Thymus (tissue), 14 donors: ENCODE measurements at places on chromosomes 12 and 14. TPM values are rescaled to one million over a fixed set of nuclear protein-coding genes. Genes with fewer than 3 reads are reported as not detected.
A peak's percentile ranks its signal among the peaks of the same experiment; 100 is the strongest.

GRCh38 chr12:43883748-43884147 is 47.9 kb downstream of the TMEM117 start:
- no peak overlapping the region for H3K27ac ChIP-seq
- H3K27me3 ChIP-seq, result no peaks in the 10 kb centered on the region
- no peaks in the 10 kb centered on the region for H3K36me3 ChIP-seq
- H3K4me1 ChIP-seq, result no peaks in the 10 kb centered on the region
- H3K4me3 ChIP-seq, result no peak overlapping the region

The LRRK2 gene
- 5.1 TPM for total RNA-seq

DNA sequence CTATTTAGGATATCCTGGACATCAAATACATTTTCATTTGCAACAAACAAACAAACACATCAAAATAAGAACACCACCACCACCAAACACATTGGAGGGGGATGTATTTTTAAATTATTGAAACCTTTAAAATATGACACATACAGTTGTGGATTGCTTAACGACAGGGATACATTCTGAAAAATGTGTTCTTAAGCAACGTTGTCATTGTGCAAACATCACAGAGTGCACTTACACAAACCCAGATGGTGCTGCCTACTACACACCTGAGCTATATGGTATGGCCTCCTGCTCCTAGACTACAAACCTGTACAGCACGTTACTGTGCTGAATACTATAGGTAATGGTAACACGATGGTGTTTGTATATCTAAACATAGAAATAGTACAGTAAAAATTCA is 19.4 kb downstream of the PYGL start:
- no peaks in the 10 kb centered on the region for H3K4me1 ChIP-seq
- no peaks in the 10 kb centered on the region for H3K27me3 ChIP-seq
- H3K36me3 ChIP-seq, result no peaks in the 10 kb centered on the region
- H3K4me3 ChIP-seq, result no peak overlapping the region
- H3K27ac ChIP-seq, result no peak overlapping the region

DNA sequence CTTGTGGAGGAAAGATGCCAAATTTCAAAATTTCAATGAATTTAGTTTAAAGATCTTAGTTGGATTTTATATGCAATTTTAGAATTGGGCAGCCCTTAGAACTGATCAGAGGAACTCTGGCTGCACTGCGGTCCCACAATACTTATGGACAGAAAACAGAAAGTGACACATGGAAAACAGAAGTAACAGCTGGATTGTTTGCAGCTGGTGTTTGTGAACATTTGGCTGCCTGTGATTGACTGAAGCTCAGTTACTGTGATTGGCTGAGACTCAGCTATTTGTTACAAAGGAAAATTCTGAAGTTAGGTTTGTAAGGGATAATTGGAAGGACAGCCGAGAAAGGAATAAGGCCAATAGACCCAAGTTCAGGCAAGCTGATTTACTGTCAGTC is 10.0 kb upstream of the KRT86 start:
- no peaks in the 10 kb centered on the region for H3K36me3 ChIP-seq
- H3K27me3 ChIP-seq, result peaks cover 36% of the 10 kb centered on the region
- no peak overlapping the region for H3K27ac ChIP-seq
- no peak for DNase-seq

The SYNE3 gene
- total RNA-seq, result 3.1 TPM

DNA sequence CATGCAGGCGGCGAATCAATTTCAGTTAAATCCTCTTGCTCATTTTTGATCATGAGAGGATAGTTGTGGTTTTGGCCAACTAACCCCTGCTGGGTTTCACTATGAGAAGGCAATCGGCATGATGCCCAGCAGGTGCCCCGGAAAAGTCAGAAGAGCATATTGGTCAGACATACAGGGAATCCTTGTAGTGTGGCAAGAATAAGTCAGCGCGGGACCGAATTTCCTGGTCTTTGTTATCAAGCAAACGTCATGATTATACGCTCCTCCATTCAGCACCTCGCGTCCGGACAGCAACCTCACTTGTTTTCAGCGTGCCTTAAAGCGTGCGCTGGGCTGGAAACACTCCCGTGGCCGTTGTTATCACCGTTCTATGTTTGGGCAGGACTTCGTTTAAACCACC is 1.8 kb downstream of the TBC1D30 start:
- no peak overlapping the region for H3K4me3 ChIP-seq
- DNase-seq, result peak; percentile 42
- peaks cover 59% of the 10 kb centered on the region for H3K27me3 ChIP-seq
- peaks cover 4% of the 10 kb centered on the region for H3K4me1 ChIP-seq

- DNase-seq, result no peak
- H3K4me1 ChIP-seq, result no peaks in the 10 kb centered on the region
- H3K27me3 ChIP-seq, result no peaks in the 10 kb centered on the region
Measured at GRCh38 chr14:22311636-22312035, 277.4 kb downstream of the DAD1 start.

DNA sequence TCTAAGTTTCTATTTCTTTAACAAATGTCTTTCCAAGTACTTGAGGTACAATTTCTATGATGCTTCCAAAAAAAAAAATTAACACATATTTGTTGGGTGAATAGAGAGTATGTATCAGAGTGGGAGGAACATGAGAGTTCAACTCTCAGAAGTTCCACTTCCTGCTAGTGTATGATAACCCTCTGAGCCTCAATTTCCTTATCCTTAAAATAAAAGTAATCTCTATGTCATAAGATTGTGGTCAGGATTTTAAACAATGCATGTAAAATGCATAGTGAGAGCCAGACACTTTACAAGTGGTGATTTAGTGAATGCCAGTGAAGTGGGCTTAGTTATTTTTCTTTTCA is 270.3 kb upstream of the AMIGO2 start:
- H3K4me1 ChIP-seq, result no peaks in the 10 kb centered on the region
- no peaks in the 10 kb centered on the region for H3K36me3 ChIP-seq
- no peak overlapping the region for H3K4me3 ChIP-seq
- no peak overlapping the region for H3K27ac ChIP-seq

DNA sequence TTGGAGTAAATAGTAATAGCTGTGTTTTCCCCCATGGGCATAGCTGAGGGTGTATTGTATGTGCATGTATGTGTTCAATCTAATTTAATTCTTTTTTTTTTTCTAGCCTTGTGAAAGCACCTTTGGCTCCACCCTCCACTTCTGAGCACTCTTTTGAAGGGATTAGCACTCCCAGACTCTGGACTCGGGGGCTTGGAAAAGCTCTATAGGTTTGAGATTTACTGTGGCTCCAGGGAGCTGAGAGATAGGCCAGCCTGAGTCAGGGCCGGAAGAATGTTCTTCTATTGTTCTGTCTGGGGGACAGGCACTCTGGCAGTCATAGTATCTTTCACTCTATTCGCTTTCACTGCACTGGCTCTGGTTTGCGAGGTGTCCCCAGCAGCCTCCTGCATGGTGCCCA is 540.0 kb upstream of the TBX3 start:
- H3K27me3 ChIP-seq, result no peaks in the 10 kb centered on the region
- H3K27ac ChIP-seq, result no peak overlapping the region
- H3K36me3 ChIP-seq, result no peaks in the 10 kb centered on the region
- H3K4me1 ChIP-seq, result no peaks in the 10 kb centered on the region
- DNase-seq, result no peak

- no peaks in the 10 kb centered on the region for H3K4me1 ChIP-seq
- H3K36me3 ChIP-seq, result no peaks in the 10 kb centered on the region
- no peak overlapping the region for H3K27ac ChIP-seq
- no peak overlapping the region for H3K4me3 ChIP-seq
- H3K27me3 ChIP-seq, result no peaks in the 10 kb centered on the region
Measured at GRCh38 chr12:66109056-66109455, 21.5 kb downstream of the LLPH start.

The PARPBP gene
- 16.2 TPM for total RNA-seq

- no peaks in the 10 kb centered on the region for H3K36me3 ChIP-seq
- no peak for DNase-seq
- no peak overlapping the region for H3K27ac ChIP-seq
- no peak overlapping the region for H3K4me3 ChIP-seq
Measured at GRCh38 chr12:39886106-39886505, 219.8 kb downstream of the SLC2A13 start.

The SALL2 gene
- total RNA-seq, result 4.9 TPM

DNA sequence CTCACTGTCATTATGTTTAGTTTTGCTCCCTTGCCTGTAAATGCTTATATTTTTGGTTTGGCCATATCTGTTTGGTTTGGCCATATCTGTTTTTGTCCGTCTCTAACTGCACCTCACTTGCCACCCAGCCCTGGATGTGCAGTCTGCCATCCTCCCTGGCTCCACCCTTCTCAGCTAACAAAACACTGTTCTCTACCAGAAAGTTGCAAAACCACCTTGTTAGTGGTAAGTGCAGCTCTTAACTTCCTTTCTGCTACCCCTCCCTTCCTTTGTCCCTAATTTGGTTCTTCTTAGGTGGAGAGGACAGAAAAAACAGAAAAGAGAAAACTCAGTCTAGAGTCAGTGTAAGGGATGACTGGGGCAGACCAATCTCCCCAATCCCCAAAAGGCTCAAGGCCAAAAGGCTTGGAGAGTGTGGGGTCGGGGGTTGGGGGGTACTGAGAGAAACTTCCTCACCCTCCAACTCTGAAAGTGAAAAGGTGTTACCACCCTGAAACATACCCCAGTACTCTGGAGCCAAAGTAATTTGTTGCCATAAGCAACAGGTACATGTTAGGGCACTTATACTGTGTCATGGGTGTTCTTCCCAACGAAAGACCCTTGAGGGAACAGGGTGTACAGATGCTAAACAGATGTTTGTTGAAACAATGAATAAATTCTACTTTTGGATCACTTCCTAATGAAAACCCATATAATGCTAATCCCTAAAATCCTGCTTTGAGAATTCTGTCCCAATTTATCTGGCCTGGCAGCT is 5.0 kb downstream of the BIN2 start:
- H3K27ac ChIP-seq, result peak overlapping the region; percentile 93
- peaks cover 55% of the 10 kb centered on the region for H3K4me1 ChIP-seq
- peak; percentile 66 for DNase-seq
- no peaks in the 10 kb centered on the region for H3K27me3 ChIP-seq
- peaks cover 9% of the 10 kb centered on the region for H3K36me3 ChIP-seq

The JPH4 gene
- total RNA-seq, result 0.14 TPM

The GDF3 gene
- total RNA-seq, result 0.24 TPM

GRCh38 chr12:101372431-101372830 is 35.1 kb downstream of the ARL1 start:
- no peak for DNase-seq
- H3K36me3 ChIP-seq, result peaks cover 14% of the 10 kb centered on the region
- no peak overlapping the region for H3K4me3 ChIP-seq
- no peaks in the 10 kb centered on the region for H3K27me3 ChIP-seq
- no peak overlapping the region for H3K27ac ChIP-seq

GRCh38 chr12:98948343-98948949 is 303.4 kb downstream of the APAF1 start:
- DNase-seq, result no peak
- H3K27me3 ChIP-seq, result no peaks in the 10 kb centered on the region
- H3K36me3 ChIP-seq, result no peaks in the 10 kb centered on the region
- H3K27ac ChIP-seq, result no peak overlapping the region
- H3K4me1 ChIP-seq, result no peaks in the 10 kb centered on the region
- no peak overlapping the region for H3K4me3 ChIP-seq

The CYP27B1 gene
- 0.42 TPM for total RNA-seq
